ENCODE measurements at places on chromosomes 2 and 18. TPM values are rescaled to one million over a fixed set of nuclear protein-coding genes. Genes with fewer than 3 reads are reported as not detected.
A peak's percentile ranks its signal among the peaks of the same experiment; 100 is the strongest.

Gene WDCP
- total RNA-seq, result 8.7 TPM

Gene MC4R
- total RNA-seq, result not detected

Gene TRPM8
- not detected for total RNA-seq

- DNase-seq, result no peak
Observed at GRCh38 chr2:197908156-197908555, 103.8 kb downstream of the PLCL1 start.

DNA sequence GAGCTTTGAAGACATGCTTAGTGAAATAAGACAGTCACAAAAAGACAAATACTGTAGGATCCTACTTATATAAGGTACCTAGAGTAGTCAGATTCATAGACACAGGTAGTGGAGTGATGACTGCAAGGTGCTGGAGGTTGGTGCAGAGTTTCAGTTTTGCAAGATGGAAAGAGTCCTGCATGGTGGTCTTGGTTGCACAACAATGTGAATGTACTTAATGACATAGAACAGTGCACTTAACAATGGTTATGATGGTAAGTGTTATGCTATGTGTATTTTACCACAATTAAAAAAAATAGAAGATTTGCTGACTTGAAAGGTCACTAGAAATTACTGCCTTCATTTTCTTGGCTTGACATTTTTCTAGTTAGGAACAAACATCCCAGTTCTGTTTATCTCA, 9.5 kb downstream of the CERS6 start:
- DNase-seq, result no peak

Gene CAPN14
- under 0.01 TPM for total RNA-seq

- DNase-seq, result no peak
Observed at GRCh38 chr2:215105607-215106354, 32.6 kb downstream of the ABCA12 start.

Gene SPAG16
- total RNA-seq, result 8.1 TPM

DNA sequence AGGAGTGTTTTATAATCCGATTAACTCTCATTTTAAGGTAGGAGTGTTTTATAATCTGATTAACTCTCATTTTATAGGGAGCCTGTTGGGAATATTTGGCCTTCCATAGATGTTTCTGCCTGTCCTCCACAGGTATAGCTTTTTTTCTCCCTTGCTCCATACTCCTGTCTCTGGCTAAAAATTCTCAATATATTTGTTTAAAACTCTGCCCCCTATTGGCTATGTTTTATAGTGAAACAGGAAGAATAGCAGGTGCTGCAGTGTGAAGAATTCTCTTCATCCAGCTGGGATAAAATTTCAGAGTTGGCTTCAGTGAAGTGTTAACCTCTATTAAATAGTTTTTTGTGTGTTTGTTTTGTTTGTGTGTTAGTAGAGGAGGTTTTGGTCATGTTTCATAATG, 1046.0 kb upstream of the TMEFF2 start:
- DNase-seq, result no peak

- no peak for DNase-seq
Observed at GRCh38 chr18:3875961-3876360, 426.0 kb downstream of the TGIF1 start.

- DNase-seq, result no peak
Observed at GRCh38 chr2:19319698-19320097, 38.7 kb downstream of the OSR1 start.

DNA sequence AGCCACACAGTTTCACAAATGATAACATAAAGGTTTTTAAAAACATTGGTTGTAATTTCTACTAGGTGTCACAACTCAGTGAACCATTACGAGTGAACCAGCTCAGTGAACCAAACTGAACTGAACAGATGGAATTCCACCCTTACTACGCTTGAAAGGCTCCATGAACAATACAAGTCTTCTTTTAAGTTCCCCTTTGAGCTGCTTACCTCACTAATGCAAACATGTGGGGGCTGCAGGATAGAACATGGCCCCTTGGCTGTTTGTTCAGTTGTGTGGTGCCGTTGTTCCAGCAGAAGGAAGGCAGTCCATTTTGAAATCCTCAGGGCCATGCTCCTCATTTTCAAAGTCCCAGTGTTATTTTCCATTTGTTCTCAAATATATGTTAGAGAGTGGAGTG, 30.7 kb upstream of the KLHL14 start:
- DNase-seq, result no peak

Gene FHOD3
- under 0.01 TPM for total RNA-seq

DNA sequence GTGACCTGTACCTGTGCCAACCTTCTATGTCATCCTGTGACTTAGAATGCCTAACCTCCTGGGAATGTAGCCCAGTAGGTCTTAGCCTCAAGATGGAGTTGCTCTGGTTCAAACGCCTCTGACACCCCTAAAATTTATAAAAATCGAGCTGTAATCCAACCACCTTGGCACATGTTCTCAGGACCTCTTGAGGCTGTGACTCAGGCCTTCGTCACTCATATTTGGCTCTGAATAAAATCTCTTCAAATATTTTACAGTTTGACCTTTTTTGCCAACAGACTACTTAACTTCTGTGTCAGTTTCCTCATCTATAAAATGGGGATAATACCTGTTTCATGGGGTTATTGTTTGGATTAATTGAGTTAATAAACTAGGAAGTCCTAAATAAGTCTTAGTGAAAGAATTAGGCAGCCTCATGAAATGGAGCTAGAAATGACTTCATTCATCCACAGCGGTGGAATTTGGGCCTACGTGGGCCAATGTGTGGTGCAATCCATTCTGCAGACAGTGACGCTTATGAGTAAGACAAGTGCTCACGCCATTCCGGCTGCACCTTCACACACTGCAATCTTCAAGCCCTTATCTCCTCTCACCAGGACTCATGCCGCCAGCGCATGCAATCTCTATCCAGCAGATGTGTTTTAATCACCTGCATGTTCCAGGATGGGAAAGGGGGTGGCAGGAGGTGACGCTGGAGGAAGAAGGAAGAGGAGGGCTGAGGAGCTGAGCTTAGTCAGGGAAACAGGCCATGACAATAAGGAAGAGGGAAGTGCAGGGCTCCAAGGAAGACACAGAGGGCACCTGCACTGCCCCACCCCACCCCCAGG, 2.0 kb upstream of the UBE2F start:
- DNase-seq, result no peak

Gene XDH
- total RNA-seq, result not detected

DNA sequence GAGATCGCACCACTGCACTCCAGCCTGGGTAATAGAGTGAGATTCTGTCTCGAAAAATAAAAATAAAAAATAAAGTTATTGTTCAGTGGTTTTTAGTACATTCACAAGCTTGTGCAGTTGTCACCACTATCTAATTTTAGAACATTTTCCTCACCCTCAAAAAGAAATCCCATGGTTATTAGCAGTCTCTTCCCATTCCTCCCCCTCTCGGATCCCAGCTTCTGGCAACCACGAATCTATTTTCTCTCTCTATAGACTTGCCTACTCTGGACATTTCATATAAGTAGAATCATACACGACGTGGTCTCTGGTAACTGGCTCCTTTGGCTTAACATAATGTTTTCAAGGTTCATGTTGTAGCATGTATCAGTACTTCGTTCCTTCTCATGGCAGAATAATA, 38.6 kb downstream of the CABLES1 start:
- no peak for DNase-seq

DNA sequence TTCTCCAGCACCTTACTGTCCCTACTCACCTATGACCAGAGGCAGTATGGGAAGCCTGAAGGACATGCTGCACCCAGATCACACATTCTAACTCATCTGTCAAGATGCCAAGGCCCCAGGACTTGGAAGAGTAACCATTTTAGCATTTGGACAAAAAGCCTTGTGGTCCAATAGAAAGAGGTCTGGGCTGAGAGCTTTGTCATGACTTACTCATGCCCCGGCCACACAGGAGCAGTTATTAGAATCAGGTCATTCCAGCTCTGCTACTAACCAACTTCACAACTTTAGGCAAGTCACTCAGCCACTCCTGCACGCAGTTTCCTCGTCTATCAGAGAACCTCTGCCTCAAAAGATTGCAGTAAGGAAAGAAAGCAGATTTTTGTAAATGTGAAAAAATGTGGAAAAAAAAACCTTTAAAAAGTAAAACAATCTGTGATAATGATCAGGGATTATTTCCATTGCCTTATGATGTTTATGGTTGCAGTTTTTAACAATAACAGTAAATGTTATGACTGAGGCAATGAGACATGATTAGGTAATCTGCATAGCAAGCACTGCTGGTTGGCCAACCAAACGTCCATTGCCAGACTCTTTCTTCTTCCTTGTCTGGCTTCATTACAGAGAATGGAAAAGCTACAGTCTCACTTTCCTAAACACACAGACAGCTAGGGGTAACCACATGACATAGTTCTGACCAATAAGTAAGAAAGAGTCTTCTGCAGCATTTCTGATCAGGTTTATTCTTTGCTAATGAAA, 255.4 kb upstream of the CHAC2 start:
- DNase-seq, result no peak

- no peak for DNase-seq
Observed at GRCh38 chr18:10239991-10240634, 214.3 kb upstream of the APCDD1 start.

GRCh38 chr2:113124181-113124961, 3.0 kb upstream of the IL1RN start:
- DNase-seq, result peak; percentile 13

Gene MYO1B
- 96.8 TPM for total RNA-seq

DNA sequence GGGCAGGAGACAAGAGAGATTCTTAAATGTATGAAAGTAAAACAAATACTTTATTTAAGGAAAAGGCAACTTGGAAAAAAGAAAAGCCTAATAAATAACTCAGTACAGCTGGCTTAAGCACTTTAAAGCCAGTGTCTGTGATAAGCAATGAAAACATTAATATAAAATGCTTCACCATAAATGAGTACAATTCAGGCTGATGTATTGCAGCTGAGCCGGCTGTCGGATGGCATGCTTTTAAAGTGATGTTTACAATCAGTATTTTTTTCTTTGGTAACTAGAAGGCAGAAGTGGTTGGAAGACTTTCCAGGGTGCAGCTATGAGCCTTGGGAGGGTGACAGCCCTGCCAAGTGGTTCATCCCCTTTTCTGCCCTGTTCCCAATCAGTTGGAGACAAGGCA, 58.7 kb upstream of the CELF4 start:
- DNase-seq, result no peak

DNA sequence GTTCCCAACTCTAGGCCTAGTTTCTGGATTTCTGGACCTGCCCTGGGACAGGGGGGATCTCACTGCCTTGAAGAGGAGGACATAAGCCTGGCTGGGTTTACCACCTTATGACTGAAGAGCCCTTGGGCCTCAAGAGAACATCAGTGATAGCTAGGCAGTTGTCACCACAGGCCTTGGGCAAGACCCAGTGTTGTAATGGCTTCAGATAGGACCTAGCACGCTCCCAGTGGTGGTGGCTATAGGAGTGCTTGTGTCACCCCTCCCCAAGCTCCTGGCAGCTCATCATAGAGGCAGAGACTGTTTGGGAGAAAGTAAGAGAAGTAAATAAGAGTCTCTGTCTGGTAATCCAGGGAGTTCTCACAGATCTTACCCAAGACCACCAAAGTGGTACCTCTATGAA, 19.4 kb upstream of the EVA1A start:
- no peak for DNase-seq

DNA sequence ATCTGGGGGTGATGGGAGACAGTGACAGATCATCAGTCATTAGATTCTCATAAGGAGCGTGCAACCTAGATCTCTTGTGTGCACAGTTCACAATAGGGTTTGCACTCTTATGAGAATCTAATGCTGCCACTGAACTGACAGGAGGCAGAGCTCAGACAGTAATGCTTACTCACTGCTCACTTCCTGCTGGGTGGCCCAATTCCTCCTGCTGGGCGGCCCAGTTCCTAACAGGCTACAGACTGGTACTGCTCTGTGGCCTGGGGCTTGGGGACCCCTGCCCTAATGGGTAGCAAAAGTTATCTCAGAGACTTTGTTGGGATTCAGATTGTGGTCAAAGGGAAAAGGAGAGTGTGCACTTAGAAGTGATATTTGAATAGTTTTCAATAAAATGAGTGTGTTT, 840.1 kb upstream of the ID2 start:
- no peak for DNase-seq

DNA sequence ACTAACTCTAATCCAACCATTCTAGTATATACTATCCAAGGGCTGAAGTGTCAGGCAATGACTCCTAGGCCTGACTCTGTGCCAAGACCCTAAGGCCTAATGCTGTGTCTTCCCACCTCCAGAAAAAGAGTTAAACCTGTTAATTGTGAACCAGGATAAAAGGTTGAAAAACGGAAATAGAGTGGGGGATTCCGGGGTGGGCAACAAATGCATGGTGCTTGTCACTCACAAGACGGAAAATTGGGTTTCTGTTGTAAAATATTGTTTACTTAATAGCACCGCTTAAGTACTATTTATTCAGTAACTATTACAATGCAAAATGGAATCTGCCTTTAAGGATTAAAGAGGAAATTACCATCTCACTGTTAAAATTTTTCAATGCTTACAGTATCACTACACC, 3.2 kb downstream of the STK17B start:
- no peak for DNase-seq
